Fibroblast of skin of left biceps (primary cell): ENCODE measurements at places on chromosomes 5 and 9.

GRCh38 chr9:111034898-111035539, 3.3 kb downstream of the LPAR1 start:
- DNase-seq, result no peak

DNA sequence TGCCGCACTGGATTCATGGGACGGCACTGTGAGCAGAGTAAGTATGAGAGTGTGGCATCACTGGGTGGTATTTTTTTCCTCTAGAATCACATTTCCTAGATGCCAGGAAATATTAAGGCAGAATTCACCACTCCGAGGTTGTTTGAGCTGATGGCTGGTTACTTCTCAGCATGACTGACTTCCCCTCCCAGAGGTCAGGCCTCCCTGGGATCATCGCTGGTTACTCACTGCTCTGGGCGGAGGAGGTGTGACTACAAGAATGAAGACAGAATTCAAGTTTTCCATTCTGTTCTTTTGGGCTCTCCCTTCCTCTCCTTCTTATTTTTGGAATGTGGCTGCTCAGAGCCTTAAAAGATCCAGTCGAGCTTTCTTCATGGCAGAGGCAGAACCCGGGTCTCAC, 76.6 kb upstream of the PRRC1 start:
- no peak for DNase-seq

DNA sequence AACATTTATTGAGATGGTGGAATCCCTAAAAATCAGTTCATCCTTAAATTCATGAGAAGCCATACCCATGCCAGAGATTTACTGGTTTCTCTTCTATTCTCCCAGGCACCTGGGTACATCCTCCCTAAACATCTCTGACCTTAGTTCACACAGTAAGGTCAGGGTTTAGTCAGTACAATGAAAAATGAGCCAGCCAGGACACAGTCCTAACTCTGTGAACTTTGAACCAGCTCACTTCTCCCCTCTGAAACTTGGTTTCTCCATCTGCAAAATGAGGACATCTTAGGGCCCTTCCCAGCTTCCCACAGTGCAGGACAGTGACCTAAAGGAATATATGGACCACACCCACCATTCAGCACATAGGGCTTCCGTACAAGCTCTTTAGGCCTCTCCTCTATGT, 1.9 kb downstream of the NOP16 start:
- no peak for DNase-seq

- no peak for DNase-seq
These were observed 243.2 kb downstream of the BRINP1 start for GRCh38 chr9:119126040-119126439.

DNA sequence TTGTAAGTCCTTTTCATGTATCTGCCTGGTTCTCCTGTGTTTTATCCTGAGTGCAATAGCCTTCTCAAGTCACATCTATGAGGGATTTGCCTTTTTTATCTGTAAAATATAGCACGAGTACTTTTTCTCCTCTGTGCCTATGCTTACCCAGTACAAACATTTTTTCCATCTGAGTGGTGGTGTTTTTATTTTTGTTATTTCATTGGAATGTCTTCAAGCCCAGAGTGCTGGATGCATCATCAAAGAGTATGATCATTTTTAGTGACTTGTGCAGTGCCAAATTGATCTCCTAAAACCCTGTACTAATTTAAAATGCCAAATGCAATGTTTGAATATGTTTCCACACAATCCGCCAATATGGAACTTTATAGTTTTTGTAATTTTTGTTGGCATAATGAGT, 86.1 kb downstream of the TLE4 start:
- no peak for DNase-seq

DNA sequence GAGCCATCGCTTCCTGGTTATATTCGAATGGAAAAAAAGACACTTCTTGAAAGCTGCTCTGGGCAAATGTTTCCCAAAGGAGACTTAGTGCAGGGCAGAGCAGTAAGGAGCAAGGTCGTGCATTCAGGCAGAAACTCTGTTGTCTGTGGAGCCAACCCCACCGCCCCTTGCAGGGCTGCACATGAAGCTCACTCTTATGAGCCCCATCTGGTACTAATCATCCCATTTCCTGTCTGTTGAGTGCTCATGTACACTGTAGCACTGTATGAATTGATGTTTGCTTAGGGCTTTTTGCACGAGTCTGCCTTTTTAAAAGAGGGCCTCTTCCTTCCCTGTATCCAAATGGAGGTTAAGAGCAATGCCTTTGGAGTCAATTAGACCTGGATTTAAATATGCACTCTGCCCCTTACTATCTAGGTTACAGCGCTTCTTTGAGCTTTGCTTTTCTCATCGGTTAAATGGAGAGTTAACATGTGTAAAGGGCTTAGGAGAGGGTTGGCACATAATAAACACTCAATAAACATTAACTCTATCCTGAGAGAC, 25.4 kb downstream of the HMHB1 start:
- DNase-seq, result peak; percentile 75

GRCh38 chr9:135971892-135972291, 10.7 kb upstream of the UBAC1 start:
- no peak for DNase-seq
